ENCODE measurements at places on chromosomes 12 and 14.

DNA sequence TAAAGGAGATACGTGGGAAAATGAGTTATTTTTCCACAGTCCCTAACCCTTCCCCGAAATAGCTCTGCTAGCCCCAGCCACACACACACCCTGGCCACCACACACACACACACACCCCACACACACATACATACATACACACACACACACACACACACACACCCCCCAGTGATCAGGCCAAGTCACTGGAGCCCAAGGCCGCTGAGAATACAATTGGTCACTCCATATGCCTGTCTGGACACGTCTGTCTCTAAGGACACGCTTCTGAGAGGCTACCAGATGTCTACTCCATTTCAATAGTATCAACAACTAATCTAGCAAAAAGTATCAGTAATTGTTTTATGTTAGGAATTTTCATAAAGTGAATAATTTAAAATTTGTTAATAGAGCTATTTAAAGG, 13.0 kb upstream of the DIABLO start:
- no peak for DNase-seq

- DNase-seq = no peak
Observed at GRCh38 chr14:37237094-37237493, 39.4 kb downstream of the MIPOL1 start.

GRCh38 chr14:23571701-23572523, 4.3 kb upstream of the AP1G2 start:
- DNase-seq = no peak

- DNase-seq = peak; percentile 54
Observed at GRCh38 chr12:1993341-1993740, 10.9 kb downstream of the DCP1B start.

DNA sequence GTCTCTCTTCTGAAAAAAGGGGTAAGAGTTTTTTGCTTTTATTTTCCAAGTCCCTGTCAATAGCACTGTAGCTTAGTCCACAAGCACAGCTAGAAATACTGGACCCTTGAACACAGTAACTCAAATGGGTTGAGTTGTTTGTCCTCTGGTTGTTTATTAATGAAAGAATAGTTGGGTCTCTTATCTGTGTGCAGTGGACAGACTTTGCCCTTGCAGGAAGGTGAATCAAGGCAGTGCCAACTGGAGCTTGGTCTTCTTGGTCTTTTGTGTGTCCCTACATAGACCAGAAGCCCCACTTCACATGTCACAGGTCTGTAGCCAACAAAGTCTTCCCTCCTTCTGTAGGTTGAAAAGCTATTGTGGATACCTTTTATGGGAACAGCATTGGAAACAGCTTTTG, 322.0 kb downstream of the AACS start:
- DNase-seq = no peak

Data from hepatic stellate cell (primary cell).